ENCODE measurements at places on chromosomes 11 and 22.

GRCh38 chr11:84022201-84022600 is 736.0 kb upstream of the CCDC90B start:
- DNase-seq = no peak

DNA sequence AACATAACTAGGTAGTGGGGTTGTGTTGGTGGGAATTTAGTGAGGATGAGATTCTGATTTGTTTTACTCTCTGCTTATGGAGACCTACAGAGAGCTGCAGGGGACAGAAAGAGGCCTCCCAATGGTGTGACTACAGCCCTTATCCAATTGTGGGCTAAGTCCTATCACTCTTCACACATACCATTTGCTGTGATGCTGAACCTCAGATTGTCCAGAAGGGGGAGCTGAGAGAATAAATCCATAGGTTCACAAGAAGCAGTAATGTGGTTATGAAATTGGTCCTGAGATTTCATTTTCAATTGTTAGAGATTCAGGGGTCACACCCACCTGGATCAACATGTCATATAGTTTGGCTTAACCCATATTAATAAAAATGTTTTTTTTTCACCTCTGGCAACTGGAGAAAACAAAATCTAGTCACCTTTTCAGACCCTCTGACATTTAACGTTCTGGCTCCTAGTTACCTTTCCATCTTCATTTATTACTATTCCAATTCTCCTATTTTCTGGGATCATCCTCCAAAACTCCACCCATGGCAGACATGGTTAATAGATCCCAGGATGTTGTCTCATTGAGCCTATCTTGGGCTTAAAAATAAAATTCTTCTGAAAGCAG is 53.3 kb upstream of the PTPN5 start:
- DNase-seq = no peak

- DNase-seq = no peak
Measured at GRCh38 chr11:16933756-16934603, 80.2 kb downstream of the PLEKHA7 start.

GRCh38 chr11:60762851-60763691 is 6.4 kb downstream of the MS4A15 start:
- no peak for DNase-seq

DNA sequence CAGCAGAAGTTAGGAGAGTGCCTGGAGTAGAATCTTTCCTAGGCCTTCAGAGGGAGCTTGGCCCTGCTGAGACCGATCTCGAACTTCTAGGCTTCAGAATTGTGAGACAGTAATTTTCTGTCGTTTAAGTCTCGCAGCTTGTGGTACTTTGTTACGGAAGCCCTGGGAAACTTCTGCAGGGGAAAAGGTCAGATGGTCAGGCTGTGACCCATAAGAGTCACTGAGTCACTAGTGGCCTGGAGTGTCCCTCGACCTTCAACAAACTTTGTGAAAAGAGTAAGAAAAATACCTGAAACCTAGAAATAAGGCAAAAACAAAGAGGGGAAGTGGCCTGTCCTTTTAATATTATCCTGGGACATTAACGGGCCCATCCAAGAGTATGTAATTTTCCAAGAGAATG is 34.6 kb downstream of the CSNK2A3 start:
- DNase-seq = no peak

DNA sequence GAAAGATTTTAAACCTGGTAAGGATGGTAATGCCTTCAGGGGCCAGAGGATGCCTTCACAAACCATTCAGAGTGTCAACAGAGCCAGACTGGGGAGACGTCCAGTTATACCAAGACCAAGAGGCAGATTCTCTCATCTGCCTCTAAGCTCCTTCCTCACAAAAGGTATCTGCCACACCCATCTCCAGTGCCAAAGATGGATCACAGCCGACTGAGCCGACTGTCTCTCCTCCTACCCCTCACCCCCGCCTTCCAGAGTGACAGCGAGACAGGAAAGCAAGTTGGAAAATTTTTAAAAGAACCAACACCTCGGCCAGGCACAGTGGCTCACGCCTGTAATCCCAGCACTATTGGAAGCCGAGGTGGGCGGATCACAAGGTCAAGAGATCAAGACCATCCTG is 79.1 kb upstream of the AKIP1 start:
- DNase-seq = no peak

DNA sequence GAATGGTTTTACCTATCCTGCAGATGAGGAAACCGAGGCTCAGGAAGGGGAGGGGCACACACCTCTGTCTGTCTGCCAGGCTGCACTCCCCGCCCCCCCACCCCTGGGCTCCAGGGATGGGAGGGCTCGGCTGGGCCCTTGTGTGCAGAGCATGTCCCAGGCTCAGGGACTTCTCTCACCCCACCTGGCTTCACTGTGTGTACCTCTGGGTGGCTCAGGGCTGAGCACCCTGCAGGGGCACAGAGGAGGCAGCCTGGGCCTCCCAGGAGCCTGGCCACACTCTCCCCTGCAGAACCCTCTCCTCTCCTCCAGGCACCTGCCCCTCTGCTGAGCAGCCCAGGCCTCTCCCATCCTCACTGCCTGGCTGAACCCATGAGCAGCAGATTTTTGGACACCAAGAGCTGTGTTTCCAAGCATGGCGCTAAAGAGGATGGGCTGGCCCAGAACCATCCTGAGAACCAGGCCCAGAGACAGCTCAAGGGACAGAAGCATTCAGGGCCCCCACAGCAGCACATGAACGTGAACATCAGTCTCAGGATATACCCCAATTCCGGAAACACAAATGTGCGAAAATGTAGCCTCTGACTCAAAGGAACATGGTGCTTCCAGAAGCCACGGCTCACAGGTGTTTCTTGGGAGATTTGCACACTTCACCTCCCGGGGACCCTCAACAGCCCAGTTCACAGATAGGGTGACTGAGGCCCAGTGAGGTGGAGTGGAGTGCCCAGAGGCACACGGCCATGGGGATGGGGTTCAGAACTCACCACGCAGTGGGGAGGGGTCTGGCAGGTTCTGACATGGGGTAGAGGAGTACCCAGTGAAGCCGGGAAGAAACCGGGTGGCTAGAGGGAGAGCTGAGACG is 10.5 kb downstream of the EMID1 start:
- DNase-seq = no peak

GRCh38 chr11:12117200-12117599 is 6.8 kb downstream of the MICAL2 start:
- DNase-seq = no peak

GRCh38 chr11:35336726-35337125 is 82.6 kb downstream of the SLC1A2 start:
- no peak for DNase-seq

DNA sequence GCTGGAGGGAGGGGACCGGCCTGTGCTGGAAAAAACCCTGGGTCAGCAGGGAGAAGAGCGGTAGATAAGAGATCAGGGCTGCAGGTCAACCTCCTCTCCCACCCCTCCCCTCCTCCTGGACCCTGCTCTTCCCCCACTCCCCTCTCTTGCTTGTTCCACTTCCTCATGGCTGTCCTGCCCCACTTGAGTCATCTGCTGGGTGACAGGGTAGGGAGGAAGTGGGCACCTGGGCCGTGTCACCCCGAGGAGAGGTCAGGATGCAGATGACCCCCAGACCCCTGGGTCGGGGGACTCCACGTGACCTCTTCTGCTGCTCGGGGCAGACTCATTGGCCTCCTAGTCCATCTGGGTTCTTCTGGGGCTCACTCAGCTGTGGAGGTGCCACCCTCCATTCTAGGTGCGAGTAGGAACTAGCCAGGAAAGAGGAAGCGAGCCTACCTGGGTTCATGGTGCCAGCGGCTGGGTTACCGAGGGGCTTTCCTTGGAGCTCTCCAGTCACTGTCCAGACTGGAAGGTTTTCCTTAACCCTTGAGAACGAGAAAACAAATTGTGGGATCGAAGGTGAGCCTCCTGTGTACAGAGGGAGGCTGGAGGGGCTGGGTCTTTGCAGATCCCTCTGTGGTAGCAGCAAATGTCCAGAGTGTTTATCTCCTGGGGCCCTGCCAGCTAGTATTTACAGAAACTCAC is 6.5 kb downstream of the APOL2 start:
- no peak for DNase-seq

GRCh38 chr11:133597236-133597635 is 64.9 kb upstream of the OPCML start:
- DNase-seq = no peak

DNA sequence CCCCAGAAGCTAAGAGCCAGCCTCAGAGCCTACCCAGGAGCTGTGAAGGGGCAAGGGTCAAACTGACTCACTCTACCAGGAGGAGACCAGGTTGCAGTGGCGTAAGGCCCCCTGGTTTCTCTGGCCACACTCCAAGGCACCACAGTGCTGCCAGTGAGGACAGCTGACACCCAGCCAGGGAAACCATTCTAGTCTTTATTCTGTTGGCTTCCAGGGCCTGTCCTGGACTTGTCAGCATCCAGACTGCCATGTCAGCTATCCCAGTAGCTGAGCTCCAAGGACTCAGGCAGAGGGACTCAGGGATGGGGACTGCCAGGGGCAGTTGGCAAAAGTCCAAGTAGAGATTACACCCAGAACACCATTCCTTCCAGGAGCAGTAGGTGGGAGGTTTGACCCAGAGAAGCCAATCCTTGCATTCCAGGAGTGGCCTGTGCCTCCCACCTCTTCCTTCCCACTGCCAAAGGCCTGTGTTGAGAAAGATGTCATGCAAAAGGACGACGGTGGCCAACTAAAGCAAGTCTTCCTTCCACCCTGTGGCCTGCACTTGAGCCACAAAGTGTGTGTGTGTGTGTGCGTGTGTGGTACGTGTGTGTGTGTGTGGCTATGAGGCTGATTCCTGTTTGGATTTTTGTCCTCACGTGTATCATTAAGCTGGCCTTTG is 3.6 kb upstream of the MAPK8IP1 start:
- DNase-seq = no peak

- DNase-seq = no peak
Measured at GRCh38 chr22:45323695-45324094, 14.0 kb downstream of the FAM118A start.

GRCh38 chr11:6576471-6577373 is 26.7 kb downstream of the RRP8 start:
- DNase-seq = no peak

DNA sequence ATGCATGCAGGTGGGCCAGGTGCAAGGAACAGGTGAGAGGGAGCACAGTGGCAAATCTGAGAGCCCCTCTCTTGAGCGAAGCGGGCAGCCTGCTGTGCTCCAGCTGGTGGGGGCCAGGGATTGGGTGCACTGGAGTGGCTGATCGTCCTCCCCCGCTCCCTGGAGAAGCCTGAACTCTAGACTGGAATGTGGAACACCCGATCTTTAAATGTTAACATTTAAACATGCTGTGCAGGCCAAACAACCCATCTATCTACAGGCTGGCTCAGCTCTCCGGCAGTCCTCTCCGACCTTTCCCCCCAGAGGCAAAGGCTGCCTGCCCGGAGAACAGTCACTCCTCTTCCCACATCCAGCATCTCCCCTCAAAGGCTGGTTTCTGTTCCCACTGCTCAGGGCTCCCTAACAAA is 5.1 kb downstream of the MRGPRF start:
- no peak for DNase-seq

GRCh38 chr22:23562186-23562585 is 17.9 kb downstream of the IGLL1 start:
- DNase-seq = no peak

DNA sequence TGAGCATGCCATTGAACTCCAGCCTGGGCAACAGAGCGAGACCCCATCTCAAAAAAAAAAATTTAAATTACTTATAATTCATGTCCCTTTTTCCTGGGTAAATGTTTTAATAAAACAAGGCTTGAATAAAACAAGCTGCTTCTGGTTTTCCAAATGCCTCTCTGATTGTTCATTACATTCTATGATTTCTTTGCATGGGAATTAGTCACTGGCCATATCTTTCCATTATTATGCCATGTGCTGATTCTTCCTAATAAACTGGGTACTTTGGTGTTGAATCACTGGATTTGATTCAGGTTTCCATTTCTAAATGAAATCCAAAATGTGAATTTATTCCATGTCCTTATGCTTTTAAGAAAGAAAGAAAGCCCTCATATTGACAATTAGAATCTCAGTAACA is 42.6 kb downstream of the ZNF215 start:
- DNase-seq = no peak

- no peak for DNase-seq
Measured at GRCh38 chr11:45983471-45983845, 61.0 kb downstream of the LARGE2 start.

DNA sequence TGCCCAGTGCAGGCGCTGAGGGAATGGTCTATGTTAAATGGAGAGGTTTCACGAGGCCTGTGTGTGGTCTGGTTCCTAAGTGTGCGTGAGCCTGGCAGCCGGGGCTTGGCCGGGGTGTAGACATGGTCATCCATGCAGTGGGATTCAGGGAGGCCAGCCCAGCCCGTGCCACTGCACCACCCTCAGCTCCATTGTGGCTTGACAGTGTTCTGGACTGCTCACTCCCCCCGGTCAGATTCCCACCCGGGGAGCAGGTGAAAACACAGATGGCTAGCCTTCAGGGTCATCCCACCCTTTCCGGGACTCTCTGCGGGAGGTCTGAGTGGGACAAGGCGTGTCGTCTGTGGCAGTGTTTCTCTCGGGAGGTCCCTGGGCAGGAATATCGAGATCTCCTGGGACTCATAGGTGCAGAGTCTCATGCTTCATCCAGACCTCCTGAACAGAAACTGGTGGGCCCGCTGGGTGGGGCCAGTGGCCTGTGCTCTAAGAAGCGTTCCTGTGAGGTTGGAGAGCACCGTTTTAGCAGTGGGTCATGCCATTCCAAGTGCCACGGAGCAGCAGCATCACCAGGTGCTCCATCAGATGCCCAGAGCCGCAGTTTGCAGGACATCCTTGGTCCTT is 52.3 kb downstream of the ST14 start:
- no peak for DNase-seq

GRCh38 chr11:126318574-126319373 is 14.9 kb downstream of the DCPS start:
- peak; percentile 65 for DNase-seq

DNA sequence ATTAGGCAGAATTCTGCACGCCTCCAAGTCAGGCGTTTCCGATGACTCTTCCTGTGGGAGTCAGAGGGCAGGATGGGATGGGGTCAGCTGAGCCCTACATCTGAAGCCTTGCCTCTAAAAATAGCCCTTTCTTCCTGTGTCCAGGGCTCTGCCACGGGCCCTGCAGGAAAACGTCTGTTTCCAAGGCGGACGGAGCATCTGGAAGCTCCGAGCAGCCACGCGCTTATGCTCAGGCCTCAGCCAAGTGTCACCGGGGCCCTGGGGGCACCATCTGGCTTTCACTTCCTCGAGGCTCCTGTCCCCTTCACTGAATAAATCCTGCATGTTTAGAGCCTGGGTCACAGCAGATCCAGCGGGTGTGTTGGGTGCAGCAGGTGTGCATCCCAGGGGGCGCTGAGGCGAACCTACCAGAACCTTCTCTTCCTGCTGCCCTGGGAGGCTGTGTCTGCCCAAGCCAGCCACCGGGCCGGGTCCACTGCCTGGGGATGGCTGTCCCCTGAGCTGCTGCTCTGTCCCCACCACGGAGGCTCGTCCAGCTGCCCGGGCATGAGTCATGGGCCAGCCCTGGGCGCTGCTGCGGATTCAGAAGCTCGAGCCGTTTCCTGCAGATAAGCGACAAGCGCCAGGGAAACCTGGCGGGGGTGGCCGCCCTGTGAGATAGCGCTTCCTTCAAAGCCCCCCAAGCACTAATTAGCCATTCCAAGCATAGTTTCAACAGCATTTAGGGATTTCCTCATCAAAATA is 32.0 kb upstream of the LINC01488 start:
- DNase-seq = no peak

GRCh38 chr11:100887659-100888058 is 200.6 kb downstream of the ARHGAP42 start:
- no peak for DNase-seq

All from natural killer cell treated with Interleukin-12 subunit alpha and Interleukin-12 subunit beta and Interleukin-15 and Interleukin-18, amount 100 ng/mL, for 72 hours (primary cell).